ENCODE measurements at places on chromosomes 6 and 20.

DNA sequence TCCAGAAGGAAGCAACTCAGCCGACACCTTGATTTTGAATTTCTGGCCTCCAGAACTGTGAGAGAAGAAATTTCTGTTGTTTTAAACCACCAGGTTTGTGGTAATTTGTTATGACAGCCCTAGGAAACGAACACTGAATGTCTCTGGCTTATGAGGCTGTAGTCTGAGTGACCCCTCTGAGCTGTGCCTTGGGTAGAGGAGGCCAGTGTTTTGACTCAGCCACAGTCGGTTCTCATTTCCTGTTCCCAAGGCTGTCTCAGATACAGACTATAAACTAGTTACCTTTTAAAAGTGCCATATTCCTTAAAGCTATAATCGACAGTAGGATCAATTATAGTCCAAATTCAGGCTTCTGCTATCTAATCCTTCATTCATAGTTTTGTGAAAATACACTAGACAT, 391.2 kb upstream of the MAP3K7 start:
- no peak for DNase-seq

- DNase-seq = no peak
Measured at GRCh38 chr20:48885237-48885636, 36.3 kb upstream of the ARFGEF2 start.

DNA sequence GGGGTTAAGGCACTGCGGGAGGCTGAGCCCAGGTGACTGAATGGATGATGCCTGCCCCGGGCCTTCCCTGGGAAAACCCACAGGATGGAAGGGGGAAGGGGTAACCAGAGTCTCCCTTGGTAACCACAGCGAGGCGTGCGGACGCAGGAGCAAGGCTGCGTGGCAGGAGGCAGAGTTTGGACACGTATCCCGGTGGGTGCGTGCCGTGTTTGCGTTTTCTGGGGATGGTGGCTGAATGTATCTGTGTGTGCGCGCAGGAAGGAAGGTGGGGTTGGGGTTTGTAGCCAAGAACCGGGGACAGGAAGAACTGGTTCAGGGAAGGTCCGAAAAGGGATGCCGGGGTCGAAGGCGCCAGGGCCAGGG, 1.8 kb downstream of the MDGA1 start:
- DNase-seq = no peak

DNA sequence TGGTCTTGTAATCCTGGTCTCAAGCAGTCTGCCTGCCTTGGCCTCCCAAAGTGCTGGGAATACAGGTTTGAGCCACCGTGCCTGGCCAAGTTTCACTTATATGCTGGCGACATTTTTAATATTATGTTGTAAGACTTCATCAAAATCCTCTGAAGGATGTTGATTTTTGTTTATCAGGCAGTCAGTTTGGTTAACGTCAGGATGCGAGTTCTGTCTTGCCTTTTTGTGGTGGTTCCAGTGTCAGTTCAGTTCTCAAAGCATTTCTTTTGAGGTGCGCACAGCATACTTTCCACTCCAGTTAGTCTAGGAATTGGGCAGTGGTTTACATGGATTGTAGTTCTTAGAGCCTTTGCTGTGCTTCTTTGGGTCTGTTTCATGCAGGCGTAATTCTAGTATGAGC, 24.9 kb downstream of the SCAF8 start:
- DNase-seq = no peak

- no peak for DNase-seq
Measured at GRCh38 chr6:26389349-26389894, 6.5 kb downstream of the BTN2A2 start.

GRCh38 chr6:26216886-26217713, 129.9 kb downstream of the HFE start:
- DNase-seq = no peak

GRCh38 chr20:57536771-57537724, 12.1 kb upstream of the CTCFL start:
- DNase-seq = no peak

GRCh38 chr6:15503346-15503680, 159.5 kb downstream of the DTNBP1 start:
- no peak for DNase-seq

GRCh38 chr6:30062471-30063178, 1.6 kb downstream of the POLR1H start:
- DNase-seq = no peak

DNA sequence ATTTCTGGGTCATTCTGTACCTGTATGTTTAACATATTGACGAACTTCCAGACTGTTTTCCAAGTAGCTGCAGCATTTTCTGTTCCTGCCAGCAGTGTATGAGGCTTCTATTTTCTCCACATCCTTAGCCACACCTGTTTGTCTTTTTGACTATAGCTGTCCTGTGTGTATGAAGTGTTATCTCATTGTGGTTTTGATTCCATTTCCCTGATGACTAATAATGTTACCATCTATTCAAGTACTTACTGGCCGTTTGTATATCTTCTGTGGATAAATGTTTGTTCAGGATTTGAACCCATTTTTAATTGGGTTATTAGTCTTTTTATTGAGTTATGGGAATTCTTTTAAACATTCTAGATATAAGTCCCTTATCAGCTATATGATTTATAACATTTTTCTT, 95.2 kb downstream of the JAG1 start:
- DNase-seq = no peak

- DNase-seq = no peak
Measured at GRCh38 chr6:118677193-118677592, 25.8 kb upstream of the CEP85L start.

- DNase-seq = no peak
Measured at GRCh38 chr6:15843226-15843625, 180.4 kb upstream of the DTNBP1 start.

GRCh38 chr6:111221804-111222203, 134.5 kb downstream of the SLC16A10 start:
- no peak for DNase-seq

DNA sequence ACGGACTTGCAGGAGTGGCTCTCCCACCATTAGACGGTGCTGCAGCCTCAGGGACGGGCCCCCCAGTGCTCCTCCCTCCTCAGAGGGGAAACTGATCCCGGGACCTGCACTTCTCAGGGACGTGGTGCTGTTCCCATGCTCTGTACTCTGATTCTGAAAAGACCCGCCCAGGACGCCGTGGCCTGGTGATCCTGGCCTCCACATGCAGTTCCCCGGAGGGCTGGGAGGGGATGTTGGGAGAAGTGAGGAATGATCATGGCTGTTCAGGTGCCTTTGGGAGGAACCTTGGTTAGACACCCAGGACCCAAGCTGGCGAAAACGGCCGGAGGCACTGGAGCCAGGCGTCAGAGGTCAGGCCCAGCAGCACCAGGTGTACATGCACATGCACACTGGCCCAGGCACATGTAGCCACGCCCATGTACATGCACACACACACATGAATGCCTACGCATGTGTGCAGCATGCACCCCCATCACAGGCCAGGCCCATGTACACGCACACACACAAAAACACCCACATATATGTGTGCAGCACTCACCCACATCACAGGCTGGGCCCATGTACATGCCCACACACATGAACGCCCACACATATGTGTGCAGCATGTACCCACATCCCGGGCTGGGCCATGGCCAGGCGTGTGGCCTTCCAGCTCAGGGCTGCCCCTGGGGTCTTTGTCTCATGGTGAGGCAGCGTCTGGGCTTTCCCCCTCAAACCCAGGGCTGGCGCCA, 52.6 kb upstream of the DACT2 start:
- no peak for DNase-seq

GRCh38 chr20:38018385-38018784, 14.9 kb downstream of the TTI1 start:
- no peak for DNase-seq

- no peak for DNase-seq
Measured at GRCh38 chr20:14199111-14199510, 138.3 kb downstream of the FLRT3 start.

GRCh38 chr6:169220068-169220964, 33.3 kb downstream of the THBS2 start:
- DNase-seq = no peak

GRCh38 chr20:3045042-3045815, 623 bp upstream of the MRPS26 start:
- DNase-seq = no peak

GRCh38 chr20:51702556-51702955, 65.6 kb downstream of the ATP9A start:
- no peak for DNase-seq

DNA sequence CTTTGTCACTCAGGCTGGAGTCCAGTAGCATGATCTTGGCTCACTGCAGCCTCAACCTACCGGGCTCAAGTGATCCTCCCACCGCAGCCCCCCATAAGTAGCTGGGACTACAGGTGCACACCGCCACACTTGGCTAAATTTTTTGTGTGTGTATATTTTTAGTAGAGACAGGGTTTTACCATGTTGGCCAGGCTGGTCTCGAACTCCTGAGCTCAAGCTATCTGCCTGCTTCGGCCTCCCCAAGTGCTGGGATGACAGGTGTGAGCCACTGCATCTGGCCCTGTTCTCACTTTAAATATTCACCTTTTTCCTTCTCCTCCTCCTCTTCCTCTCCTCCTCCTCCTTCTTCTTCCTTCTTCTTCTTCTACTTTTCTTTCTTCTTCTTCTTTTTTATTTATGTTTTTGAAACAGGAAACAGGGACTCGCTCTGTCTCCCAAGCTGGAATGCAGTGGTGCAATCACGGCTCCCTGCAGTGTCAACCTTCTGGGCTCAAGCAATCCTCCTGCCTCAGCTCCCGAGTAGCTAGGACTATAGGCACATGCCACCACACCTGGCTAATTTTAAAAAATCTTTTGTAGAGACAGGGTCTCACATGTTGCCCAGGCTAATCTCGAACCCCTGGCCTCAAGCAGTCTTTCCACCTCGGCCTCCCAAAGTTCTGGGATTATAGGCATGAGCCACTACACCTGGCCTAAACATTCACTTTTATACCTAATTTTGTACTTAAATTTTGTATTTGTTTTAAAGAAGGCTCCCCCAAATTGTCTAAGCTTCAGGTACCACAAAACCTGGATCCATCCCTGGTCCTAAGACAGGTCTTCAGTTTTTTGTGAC, 47.2 kb upstream of the NCOA3 start:
- DNase-seq = no peak

DNA sequence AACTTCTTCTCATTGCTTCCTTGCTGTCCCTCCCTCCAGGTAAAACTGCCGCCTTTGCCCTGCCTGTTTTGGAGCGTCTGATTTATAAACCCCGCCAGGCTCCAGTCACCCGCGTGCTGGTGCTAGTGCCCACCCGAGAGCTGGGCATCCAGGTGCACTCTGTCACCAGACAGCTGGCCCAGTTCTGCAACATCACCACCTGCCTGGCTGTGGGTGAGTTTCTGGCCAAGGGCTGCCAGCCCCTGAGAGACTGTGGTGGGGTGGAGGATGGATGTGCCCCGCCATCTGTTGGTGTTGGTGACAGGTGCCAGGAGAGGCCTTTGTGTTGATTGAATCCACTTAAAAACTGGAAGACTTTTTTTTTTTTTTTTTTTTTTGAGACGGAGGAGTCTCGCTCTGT, 9.5 kb downstream of the DDX27 start:
- DNase-seq = no peak

- no peak for DNase-seq
Measured at GRCh38 chr20:61316346-61316745, 64.3 kb downstream of the CDH4 start.

DNA sequence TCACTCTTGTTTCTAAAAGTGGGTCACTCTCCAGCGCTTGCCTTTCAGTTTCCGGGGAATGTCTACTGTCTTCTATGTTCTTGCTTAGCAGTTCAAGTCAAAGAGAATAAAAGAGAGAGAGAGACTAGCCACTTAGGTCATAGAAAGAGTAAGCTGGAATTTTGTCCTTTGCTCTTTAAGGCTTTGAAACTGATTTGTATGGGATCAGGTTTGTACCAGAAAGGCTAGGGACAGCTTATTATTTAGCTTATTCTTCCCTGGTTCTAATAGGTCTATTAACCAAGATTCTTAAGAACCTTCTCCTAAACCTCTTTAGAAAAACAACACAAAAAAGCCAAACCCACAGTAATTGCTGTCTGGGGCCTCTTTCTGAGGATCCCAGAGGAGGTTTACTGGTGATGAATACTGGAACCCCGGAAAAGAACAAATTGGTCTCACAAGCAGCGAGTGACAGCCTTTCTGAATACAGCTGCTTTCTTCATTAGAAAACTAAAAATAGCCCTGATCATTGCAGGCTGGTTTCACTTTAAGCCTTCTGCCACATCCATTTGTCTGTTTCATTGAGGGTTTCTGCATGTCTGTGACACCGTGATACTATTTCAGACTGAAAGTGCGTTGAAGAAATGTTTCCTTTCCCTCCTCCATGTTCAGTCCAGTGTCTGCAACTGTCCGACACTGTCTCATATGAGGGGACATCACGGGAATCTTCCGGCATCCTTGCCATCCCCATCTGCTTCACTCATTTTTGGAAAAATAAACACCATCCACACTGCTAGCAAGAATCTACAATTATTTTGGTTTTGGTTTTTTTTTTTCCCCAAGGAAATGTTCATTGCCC, 75.1 kb upstream of the ATXN1 start:
- no peak for DNase-seq

- no peak for DNase-seq
Measured at GRCh38 chr20:62426699-62427131, 624 bp downstream of the RBBP8NL start.

- no peak for DNase-seq
Measured at GRCh38 chr6:90193359-90193758, 103.3 kb downstream of the BACH2 start.

- no peak for DNase-seq
Measured at GRCh38 chr6:30821862-30822784, 62.2 kb upstream of the DDR1 start.

GRCh38 chr6:137849981-137850714, 16.9 kb upstream of the TNFAIP3 start:
- no peak for DNase-seq

DNA sequence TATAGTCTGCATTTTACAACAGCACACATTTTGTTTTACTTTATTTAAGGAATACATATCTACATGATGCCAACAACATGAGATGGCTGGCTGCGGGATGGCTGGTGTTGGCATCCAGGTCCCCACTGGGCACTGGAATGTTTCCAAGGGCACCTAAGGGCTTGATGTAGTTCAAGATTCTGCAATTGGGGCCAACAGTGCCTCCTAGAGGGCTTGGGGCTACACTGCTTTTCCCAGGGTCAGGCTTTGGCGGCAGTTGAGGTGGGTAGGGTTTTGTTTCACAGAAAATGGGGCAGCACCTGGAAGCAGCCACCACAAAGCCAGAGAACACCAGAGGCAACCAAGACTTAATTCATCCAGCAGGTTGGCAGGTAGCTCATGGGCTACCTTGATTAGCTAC, 202.2 kb upstream of the PRND start:
- no peak for DNase-seq

DNA sequence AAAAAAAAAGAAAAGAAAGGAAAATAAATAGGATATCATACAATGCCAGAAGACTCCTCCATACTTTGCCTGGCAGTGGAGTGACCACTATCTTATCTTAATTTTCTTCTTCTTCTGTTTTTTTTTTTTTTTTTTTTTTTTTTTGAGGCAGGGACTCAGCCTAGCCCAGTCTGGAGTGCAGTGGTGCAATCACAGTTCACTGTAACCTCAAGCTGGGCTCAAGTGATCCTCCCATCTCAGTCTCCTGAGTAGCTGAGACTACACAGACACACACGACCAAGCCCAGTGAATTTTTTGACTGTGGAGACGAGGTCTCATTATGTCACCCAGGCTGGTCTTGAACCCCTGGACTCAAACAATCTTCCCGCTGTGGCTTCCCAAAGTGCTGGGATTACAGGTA, 17.1 kb upstream of the MMP9 start:
- no peak for DNase-seq

- no peak for DNase-seq
Measured at GRCh38 chr20:57588596-57588995, 27.7 kb downstream of the PCK1 start.

Data from stimulated activated CD4-positive, alpha-beta T cell treated with anti-CD3 and anti-CD28 coated beads, TNF-alpha, amount 100 ng/mL, for 1 hour (primary cell).